ENCODE measurements at places on chromosomes 12 and 14.
A peak's percentile ranks its signal among the peaks of the same experiment; 100 is the strongest.

GRCh38 chr14:90976101-90976500 is 84.3 kb downstream of the RPS6KA5 start:
- no peak for DNase-seq

DNA sequence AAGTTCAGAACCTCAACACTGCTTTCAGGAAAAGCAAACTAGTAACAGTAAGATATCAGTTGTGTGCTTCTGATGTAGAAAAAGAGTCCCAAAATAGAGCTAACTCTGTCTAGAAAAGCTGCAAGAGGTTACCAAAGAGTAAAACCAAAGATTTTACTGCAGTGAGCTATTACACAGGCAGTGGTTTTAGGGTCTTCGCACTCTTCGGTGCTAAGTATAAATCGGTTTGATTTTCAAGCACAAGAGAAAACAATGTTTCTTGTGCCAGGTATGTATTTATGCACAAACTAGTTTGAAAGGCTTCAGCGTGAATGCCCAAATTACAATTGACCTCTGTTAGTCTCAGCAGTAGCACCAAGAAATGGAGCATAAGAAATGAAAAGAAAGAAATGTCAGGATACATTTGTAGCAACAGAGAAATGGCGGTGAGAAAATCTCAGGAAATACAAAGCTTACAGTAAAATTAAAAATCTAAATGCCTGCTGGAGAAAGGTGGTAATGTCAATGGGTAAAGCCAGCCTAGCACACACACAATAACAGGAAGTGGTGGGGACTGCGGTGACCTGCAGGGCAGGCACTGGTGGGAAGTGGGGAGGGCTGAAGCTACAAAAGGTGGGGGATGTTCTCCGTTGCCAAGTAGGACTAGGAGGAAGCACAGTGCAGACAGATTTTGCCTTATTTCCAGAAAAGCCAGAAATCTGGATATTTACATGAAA is 18.0 kb upstream of the DYRK2 start:
- DNase-seq: peak; percentile 82

GRCh38 chr14:30620178-30620577 is 1.9 kb upstream of the SCFD1 start:
- DNase-seq: no peak

- DNase-seq: no peak
These were observed 346.2 kb downstream of the C12orf75 start for GRCh38 chr12:105676694-105677093.

GRCh38 chr14:95675486-95675885 is 10.7 kb upstream of the TCL1B start:
- DNase-seq: no peak

DNA sequence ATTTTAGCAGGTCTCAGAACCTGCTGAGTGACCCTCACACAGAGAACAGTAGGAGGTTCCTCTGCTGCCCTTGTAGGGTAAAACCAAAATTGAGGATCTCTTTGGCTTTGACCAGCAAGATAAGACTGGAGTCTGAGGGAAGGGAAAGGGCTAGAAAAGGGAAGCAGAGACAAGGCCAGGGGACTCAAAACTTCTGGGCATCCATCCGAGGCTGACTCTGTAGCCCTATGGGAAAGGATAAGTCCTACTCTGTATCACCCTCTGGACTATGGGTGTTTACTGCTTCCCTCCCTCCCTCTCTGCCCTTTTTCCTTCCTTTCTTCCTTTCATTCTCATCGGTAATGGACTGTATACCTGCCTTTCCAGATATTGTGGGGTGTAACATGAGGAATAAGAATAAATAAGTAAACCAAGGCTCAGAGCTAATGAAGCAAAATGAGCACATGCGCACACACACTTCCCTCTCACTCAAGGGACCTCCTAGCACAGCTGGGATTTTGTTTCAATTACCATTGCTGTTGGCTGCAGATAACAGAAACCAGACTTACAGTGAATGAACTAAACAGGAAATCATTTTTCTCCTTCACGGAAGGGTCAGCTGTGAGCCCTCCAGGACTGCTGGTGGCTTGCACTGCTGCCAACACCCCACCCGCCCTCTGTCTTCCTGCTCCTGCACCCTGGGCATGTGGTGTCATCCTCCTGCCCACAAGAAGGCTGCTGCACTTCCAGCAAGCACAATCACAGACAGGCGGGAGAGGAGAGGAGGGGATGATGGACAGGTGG is 404.4 kb upstream of the CCDC196 start:
- no peak for DNase-seq

DNA sequence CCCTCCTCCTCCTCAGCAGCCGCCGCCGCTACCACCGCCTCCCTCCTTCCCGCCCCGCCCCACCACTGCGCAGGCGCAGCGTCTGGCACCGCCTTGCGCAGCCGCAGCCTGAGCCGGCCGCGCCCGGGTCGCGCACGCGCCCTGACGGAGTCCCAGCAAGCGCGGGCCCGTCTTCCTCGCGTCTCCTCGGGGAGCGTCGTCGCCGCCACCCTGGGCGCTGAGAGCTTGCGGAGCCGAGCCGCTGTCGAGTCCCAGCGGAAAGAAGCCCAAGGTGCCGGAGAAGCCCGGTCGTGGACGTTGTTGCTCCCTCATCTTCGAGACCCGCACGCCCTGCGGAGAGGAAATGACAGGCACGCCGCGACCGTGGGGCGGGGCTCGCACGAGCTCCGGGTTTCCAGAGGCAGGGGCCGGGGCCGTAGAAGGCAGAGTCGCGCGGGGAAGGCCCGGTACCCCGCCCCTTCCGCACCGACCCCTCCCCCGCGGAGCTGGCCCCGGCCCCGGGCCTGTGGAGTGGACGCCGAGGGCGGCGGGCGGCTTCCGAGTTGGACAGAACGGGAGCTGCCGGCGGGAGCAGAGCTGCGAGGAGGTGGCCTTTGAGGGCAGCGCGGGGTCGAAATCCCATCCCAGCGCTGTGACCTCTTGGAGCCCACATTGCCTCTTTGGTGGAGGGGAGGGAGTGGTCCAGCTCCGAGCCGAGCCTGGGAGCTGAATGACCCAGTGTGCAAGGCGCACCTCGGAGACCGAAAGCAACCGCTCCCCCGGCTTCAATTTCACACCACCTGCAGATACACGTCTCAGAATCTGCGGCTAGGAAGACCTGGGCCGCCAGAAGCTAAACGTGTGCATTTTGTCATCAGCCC is 469 bp upstream of the RAB35 start:
- DNase-seq: peak; percentile 99

- no peak for DNase-seq
These were observed 328.4 kb downstream of the BMP4 start for GRCh38 chr14:53628261-53628660.
